Stimulated activated CD4-positive, alpha-beta T cell treated with anti-CD3 and anti-CD28 coated beads, TNF-alpha, amount 100 ng/mL, for 24 hours (primary cell): ENCODE measurements at places on chromosomes 16 and 17.

GRCh38 chr17:29982991-29983653 is 41.7 kb downstream of the EFCAB5 start:
- DNase-seq, result no peak

DNA sequence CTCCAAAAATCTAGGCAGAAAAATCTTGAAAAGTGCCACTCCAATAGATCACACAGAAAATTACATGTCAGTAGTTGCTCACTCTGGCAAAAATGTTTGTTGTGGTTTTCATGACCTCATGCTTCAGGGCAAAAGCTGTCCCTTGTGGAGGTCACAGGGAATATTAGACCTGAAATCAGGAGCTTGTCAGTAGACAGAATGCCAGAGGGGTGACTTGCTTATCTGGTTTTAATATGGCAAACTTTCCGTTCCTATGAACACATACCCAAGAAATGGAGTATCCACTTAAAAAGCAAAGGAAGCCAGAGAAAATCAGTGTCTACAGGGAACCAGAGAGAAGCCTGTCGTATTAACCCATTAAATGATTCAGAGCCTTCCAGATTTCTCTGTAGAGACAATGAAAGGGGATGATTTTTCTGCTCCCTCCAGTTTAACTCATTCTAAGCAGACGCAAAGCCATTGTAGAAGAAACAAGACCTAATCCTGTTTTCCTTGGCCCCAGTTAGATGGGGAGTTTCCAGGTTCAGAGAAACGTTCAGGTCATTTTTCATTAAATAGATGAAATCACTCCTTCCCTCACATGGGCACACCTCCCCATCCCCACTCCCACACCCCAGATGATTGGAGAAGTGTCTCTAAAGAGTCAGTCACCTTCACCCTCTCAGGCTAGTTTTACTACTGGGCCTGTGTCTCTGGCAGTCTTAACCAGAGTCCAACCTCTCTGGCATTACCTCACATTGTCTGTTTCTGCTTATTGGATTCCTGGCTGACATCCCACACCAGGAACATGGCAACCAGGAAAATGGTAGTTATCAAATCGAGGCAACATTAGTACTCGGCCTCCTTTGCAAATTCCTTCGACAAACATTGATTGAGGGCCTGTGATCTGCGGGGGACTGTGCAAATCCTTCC is 6.0 kb downstream of the SOX9 start:
- no peak for DNase-seq

DNA sequence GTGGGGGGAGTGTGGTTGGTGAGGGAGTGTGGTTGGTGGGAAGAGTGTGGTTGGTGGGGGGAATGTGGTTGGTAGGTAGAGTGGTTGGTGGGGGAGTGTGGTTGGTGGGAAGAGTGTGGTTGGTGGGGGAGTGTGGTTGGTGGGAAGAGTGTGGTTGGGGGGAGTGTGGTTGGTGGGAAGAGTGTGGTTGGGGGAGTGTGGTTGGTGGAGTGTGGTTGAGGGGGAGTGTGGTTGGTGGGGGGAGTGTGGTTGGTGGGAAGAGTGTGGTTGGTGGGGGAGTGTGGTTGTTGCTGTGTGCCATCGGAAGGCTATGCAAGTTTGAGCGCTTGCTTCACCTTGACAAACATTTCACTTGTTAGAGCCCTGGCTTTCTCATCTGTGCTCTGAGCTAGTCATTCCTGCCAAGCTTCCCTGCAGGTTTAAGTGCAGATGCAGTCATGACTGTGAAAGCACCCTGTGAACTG is 20.1 kb downstream of the MINK1 start:
- DNase-seq, result no peak

DNA sequence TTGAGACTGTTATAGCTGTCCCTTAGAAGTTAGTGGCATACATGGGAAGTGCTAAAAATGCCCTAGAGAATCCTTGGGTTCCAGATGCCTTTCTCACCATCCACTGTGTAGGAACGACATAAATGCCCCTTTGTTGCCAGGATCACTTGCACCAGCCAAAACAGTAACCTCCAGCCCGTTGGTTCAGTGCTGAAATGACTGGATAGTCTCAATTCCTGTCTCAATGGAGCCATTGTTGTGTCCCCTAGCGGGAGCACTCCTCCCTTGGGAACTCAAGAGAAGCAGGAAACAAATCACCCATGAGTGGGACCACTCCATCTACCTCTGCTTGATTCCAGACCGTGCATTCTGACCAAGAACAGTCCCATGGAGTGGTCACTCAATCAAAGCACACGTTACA is 23.1 kb downstream of the MPHOSPH6 start:
- DNase-seq, result no peak

DNA sequence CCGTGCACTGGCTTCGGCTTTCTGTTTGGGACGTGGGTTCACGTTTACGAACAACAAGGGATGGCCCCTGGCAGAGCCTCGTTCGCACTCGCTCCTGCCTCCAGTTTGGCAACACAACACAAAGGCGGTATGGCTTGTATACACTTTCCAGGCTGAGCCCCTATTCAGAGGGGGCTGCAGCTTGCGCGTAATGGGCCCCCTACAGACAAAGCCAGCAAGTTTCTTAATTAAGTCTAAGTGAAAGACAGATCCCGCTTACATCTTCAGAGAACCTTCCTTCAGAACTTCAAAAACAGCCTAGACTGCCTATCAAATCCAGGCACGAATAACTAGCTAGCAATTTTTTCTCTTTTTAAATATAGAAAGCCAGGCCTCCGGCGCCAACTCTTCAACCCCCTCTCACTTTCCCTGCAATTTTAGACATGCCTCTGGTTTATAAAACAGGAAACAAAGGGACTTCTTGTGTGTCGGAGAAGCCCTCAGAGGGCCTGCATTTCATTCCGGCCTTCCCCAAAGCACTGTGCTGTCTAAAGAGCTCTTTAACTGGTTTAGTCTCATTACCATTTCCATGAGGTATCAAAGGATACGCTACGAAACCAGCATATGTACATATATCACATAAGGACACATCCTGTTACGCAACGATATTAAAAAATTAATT is 244.9 kb downstream of the STX8 start:
- no peak for DNase-seq
